Activated naive CD8-positive, alpha-beta T cell treated with anti-CD3 and anti-CD28 coated beads, Interleukin-2, amount 50 U/mL, for 24 hours (primary cell): ENCODE measurements at places on chromosomes 2 and 18.
A peak's percentile ranks its signal among the peaks of the same experiment; 100 is the strongest.

DNA sequence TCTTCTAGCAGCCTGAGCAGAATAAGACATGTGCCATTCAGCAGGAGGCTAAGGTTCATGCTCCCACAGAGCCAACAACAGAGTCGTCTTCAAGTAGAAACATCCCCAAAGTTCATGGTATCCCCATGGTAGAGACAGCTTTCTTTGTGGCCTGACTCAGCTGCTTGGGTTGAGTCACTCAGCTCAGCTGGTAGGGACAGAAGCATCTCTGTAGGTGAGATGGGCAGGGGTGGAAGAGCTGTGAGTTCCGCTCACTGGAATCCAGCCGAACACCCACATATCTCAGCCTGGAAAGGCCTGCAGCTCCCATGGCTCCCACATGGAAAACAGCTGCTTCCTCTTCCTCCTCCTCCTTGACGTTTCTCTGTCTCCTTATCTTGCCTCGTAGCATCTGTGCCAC is 792.7 kb downstream of the RNF144A start:
- no peak for DNase-seq

- DNase-seq, result peak; percentile 31
These were observed 61.2 kb upstream of the MRPS9 start for GRCh38 chr2:104976603-104977120.

DNA sequence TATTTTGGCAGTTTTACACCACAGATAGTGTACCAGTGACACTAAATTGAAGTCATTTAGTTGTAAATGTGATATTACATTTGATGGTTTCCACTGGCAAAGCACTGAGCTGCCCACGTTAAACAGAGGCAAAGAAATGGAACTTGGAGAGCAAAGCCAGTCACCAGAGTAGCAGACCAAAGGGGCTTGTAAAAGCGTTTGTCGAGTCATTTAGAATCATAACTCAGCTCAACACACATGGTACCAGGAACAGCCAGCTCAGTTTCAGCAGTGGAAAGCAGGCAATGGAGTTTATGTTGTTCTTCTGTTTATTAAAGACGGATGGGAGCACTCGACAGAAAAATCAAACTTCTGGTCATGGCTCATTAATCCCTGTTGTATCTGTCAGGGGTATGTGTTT is 91.2 kb downstream of the POU3F3 start:
- no peak for DNase-seq

- no peak for DNase-seq
These were observed 804.7 kb upstream of the PIK3C3 start for GRCh38 chr18:41150316-41150715.

- DNase-seq, result no peak
These were observed 106.0 kb downstream of the DTNB start for GRCh38 chr2:25567406-25567805.

DNA sequence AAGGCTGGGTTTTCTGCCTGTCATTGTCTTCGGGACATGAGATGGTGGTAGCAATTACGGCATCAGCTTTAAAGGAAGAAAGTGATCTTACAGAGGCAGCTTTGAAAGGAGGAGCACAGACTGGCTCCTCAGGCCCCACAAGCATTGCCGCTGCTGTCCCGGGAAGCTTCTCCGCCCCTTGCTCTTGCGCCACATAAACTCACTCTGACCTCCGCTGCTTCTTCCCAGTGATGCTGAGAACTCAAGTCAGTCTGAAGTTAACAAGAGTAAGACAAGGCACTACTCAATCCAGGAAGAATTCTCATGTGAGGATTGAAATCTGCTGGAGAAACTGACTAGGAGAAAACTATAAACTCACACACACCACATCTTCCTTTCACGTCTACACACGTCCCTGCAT is 112.4 kb upstream of the RIOK3 start:
- no peak for DNase-seq

GRCh38 chr18:51211552-51211951 is 14.1 kb upstream of the MEX3C start:
- DNase-seq, result peak; percentile 54

GRCh38 chr2:154466226-154466625 is 232.3 kb upstream of the KCNJ3 start:
- DNase-seq, result no peak

DNA sequence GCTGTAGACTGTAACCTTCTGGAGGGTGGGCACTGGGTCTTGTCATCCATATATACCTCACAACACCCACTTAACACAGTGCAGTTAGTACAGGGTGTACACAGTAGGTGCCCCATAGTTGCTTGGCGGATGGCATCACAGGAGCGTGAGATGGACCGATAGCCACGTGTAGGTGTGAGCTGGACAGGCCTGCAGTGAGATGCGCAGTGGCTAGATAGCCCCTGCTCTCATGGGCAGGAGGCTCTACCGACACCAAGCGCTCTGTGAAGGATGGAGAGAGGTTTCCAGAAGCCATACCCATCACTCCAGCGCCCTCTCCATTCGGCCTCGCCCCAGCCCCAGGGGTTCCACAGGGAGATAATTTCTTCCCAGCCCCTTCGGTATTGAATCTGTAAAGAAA is 49.5 kb downstream of the CAPN13 start:
- DNase-seq, result no peak

GRCh38 chr2:174473796-174474195 is 13.0 kb downstream of the GPR155 start:
- DNase-seq, result no peak

- DNase-seq, result no peak
These were observed 25.8 kb downstream of the NYAP2 start for GRCh38 chr2:225425284-225425683.

DNA sequence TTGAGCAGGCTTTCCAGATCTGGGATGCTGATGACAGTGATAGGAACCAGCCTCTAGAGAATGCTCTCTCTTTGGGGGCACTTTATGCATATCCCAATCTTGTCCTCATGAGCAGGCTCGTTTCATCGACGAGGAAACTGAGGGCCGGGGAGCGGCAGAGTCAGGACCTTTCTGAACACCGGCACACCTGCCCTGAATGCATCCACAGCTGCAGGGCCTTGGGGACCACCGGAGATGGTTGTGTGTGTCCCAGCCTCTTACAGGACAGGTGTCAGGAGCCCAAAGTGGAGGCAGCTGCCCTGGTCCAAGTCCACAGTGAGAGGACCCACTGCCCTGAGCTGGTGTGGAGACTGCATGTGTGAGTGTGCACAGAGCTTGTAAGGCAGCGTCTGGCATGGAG is 47.6 kb upstream of the FAHD2A start:
- no peak for DNase-seq

DNA sequence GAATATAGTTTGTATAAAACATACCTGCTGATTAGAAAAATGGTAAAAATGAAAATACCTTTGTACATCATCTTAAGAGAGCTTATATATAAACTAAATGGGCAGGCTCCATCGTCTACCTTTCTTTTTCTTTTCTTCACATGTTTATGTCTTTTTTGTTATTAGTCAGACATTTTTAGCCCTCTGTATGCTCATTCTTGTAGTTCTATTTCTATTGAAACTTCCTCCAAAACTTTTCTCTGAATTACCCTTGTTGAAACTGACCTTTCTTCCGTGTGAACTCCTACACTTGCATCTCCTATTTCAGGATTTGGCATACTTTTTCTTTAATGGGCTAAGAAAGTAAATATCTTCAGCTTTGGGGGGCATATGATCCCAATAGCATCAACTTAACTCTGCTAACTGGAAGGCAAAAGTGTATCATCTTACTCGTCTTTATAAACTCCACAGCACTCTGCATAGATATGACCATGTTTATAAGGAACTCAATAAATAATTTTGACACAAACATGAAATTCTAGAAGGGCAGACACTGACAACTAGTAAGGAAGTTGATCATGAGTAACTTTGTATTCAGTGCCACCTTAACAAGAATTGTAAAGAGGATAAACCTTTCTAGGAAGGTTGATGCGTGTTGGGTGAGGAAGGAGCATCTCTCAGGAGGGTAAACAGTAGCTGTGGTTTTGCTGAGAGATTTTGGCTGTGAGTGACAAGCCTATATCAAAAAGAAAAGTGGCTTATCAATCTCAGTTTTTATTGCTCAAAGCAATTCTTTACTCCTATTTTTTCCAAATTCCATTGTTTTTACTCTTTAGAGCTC is 127.6 kb downstream of the PIK3C3 start:
- no peak for DNase-seq

- no peak for DNase-seq
These were observed 98.1 kb upstream of the CSRNP3 start for GRCh38 chr2:165371356-165371755.

DNA sequence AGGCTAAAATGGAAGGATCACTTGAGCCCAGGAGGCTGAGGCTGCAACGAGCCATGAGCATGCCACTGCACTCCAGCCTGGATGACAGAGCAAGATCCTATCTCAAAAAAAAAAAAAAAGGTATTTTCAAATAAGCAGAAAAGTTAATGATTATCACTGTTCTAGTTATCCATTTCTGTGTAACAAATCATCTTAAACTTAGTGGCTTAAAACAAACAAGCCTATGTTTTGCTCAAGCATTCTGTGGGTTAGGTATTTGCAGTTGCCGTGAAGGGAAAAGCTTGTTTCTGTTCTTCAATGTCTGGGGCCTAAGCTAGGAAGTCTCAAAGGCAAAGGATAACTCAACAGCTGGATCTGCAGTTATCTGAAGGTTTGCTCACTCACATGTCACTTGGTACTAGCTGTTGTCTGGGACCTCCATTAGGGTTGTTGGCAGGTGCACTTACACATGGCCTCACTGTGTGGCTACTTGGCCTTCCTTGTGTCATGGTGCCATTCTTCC is 14.1 kb downstream of the MFF start:
- no peak for DNase-seq

- no peak for DNase-seq
These were observed 62.7 kb upstream of the KIF5C start for GRCh38 chr2:148812306-148812705.

DNA sequence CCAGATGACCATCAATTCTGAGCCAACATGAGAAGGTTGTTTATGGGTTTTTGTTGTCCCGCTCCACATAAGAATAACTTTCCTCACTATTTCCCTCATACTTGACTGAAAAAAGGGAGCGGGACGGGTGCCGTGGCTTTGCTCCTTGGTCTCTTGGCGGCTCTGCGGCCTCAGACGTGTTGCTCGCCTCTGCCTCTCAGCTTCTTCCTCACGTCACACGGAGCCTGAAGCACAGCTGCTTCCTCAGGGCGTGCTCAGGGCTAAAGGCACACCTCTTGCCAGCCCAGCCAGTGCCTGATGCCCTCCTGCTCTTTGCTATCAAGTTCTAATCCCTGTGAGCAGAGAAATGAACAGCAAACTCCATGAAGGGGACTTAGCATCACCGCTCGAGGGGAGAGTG is 17.9 kb upstream of the ID2 start:
- DNase-seq, result no peak

DNA sequence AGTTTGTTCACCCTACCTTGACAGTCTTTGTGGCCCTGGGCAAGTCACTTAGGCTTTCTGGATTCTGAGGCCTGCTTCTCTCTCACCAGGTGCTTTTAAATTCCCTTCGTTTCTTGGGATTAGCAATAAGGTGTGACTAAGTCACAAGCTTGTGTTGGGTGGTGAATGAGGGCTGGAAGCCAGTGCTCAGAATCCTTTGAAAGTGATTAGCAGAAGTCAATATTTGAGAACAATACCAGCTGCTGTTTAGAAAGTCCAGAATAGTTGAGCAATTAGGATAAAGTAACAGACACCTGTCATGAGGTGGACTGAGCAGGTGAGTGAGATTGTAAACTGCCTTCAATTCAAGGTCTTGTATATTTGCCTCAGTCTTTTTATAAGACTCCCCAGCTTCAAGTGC is 19.3 kb upstream of the MGAT5 start:
- DNase-seq, result no peak

- DNase-seq, result no peak
These were observed 29.9 kb upstream of the RMDN2 start for GRCh38 chr2:37895140-37895539.
